ENCODE measurements at places on chromosomes 6 and 20. TPM values are rescaled to one million over a fixed set of nuclear protein-coding genes. Genes with fewer than 3 reads are reported as not detected.

- H3K27ac ChIP-seq, result no peak overlapping the region
- DNase-seq, result no peak
- H3K27me3 ChIP-seq, result no peaks in the 10 kb centered on the region
- H3K4me3 ChIP-seq, result no peak overlapping the region
- H3K4me1 ChIP-seq, result no peaks in the 10 kb centered on the region
Observed at GRCh38 chr6:154268486-154268885, 88.1 kb downstream of the IPCEF1 start.

The STMND1 gene
- total RNA-seq, result not detected

DNA sequence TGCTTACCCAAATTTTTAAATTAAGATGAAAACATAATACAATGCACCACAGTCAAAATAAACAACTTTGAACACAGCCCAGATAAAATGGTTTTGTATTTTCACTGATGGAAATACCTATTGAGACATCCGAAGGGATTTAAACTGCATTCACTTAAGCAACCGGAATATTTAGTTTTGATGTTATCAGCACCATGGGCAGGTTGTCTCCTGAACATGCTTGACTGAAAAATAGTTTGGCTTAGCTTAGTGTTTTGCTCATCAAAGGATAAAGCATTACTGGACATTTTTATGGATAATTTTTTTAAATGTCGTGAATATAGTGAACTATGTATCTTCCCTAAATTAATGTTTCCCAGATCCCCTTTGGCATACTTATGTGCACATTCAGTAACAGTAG lies 177.5 kb downstream of the GJA1 start:
- no peak overlapping the region for H3K27ac ChIP-seq
- no peaks in the 10 kb centered on the region for H3K36me3 ChIP-seq
- no peak for DNase-seq
- H3K4me1 ChIP-seq, result no peaks in the 10 kb centered on the region
- no peak overlapping the region for H3K4me3 ChIP-seq

DNA sequence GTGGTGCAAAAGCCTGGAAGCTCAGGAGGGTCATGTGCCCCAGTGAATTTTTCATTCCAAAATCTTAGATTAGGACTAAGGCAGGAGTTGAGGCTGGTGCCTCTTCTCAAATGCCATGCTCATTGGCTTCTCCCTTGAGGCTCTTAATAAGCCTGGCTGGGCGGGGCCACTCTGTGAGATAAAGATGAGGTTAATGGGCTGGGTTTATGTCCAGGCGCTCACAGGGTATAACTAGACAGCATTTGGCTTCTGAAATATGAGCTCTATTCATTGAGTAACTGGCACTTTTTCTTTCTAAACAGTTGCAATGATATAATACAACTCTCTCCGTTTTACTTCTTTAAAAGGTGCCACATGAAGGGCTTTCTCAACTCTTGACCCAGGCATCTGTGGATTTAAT lies 156.3 kb downstream of the SCML4 start:
- H3K4me1 ChIP-seq, result peaks cover 58% of the 10 kb centered on the region
- H3K27ac ChIP-seq, result peak overlapping the region; percentile 93
- H3K36me3 ChIP-seq, result no peaks in the 10 kb centered on the region
- no peak overlapping the region for H3K4me3 ChIP-seq
- no peak for DNase-seq

GRCh38 chr20:20289331-20289730 lies 78.6 kb upstream of the INSM1 start:
- no peaks in the 10 kb centered on the region for H3K27me3 ChIP-seq
- H3K4me3 ChIP-seq, result no peak overlapping the region
- no peak for DNase-seq
- H3K4me1 ChIP-seq, result no peaks in the 10 kb centered on the region
- H3K36me3 ChIP-seq, result no peaks in the 10 kb centered on the region

- H3K4me1 ChIP-seq, result peaks cover 8% of the 10 kb centered on the region
- H3K27me3 ChIP-seq, result no peaks in the 10 kb centered on the region
- no peaks in the 10 kb centered on the region for H3K36me3 ChIP-seq
- no peak for DNase-seq
Observed at GRCh38 chr6:128886706-128887105, 3.8 kb downstream of the LAMA2 start.

- no peak for DNase-seq
- H3K36me3 ChIP-seq, result no peaks in the 10 kb centered on the region
- H3K4me3 ChIP-seq, result no peak overlapping the region
- H3K27me3 ChIP-seq, result no peaks in the 10 kb centered on the region
- H3K27ac ChIP-seq, result no peak overlapping the region
- H3K4me1 ChIP-seq, result no peaks in the 10 kb centered on the region
Observed at GRCh38 chr6:51533962-51534361, 553.5 kb downstream of the PKHD1 start.

The TGM3 gene
- not detected for total RNA-seq

DNA sequence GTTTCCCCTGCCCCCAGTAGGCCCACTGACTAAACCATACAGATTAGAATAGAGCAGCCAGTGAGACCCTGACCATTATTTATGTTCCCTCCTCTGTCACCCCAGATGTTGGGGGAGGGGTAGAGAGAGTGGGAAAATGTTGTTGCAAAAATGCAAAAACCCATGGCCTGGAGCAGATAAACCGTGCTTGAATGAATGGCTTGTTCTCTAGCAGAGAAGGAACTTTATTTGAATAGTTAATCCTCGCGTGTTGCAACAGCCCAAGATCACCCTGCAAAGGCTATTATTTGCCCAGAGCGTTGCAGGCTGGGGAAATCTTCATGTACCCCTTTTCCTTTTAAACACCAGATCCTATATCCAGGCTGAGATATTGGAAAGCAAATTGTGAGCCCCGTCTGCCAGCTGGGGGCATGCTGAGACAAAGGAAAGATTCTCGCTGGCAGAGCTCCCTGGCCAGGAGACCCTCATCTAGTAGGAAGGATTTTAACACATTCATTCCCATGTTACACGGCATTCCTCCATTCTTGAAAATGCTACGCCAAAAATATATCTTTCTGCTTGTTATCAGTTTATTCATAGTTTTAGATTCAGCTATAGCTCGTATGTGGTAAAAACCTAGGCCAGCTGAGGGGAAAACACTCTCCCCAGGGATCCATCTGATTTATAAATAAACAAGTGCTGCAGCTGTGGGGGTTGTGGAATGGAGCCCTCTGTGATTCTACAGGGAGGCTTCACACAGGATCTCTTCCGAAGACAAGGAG lies 53.0 kb downstream of the LINC00237 start:
- H3K4me3 ChIP-seq, result no peak overlapping the region
- DNase-seq, result no peak
- no peaks in the 10 kb centered on the region for H3K27me3 ChIP-seq
- no peaks in the 10 kb centered on the region for H3K4me1 ChIP-seq
- no peaks in the 10 kb centered on the region for H3K36me3 ChIP-seq

DNA sequence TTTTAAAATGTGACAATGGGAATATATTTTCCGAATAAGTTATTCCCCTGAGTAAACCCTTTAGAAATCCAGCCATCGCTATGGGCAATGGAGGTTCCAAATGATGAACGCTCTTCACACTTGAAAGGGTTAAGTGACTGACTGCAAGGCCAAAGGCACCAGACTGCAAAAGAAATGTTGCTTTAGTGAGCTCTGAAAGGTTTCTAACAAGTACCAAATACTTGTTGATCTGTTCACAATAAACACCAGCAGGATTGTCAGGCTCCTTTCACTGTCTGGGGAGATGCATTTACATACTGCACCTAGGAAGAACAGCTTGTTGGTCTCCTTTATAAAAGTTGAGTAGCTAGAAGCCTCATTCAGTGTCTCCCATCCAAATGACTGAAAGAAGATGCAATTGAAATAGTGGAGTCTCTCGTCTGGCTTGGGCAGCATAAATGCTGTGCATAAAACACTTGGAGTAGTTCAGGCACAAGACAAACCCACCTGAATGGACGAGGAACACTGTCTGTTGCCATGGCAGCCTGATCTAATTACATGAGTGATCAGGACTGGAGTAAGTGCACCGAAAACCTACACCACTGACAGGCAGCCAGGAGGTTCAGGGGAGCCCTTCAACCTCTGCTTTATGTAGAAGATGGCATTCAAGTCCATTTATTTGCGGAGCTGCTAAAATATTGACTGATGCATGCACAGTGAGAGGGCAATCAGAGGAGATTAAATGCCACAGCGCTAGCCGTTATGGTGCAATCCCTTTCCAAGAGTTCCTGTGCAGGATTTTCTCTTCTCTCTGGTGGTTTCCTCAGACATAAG lies 2.9 kb downstream of the ATXN1 start:
- H3K27me3 ChIP-seq, result no peaks in the 10 kb centered on the region
- H3K4me3 ChIP-seq, result no peak overlapping the region
- no peak for DNase-seq
- H3K36me3 ChIP-seq, result no peaks in the 10 kb centered on the region
- H3K4me1 ChIP-seq, result peaks cover 64% of the 10 kb centered on the region

The MYBL2 gene
- total RNA-seq, result not detected

DNA sequence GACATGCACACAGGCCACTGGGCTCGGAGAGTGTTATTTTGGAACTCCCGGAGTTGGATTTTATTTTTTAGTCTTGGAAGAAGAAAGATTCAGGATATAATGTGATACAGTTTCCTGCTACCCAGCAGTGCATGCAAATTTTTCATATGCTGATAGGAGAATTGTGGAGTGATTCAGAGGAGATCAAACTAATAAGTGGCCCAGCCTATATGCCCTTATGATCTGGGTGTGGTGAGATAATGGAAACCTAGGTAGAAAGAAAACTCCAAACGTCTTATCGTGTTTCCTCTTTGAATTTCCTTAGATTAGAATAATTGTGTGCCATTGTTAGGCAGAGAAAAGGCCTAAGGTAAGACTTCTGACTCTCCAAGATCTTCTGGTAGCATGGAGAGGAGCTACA lies 401.2 kb upstream of the BTBD3 start:
- no peak overlapping the region for H3K4me3 ChIP-seq
- no peak overlapping the region for H3K27ac ChIP-seq
- no peak for DNase-seq
- no peaks in the 10 kb centered on the region for H3K4me1 ChIP-seq

The BCKDHB gene
- 1.6 TPM for total RNA-seq

The VWA7 gene
- 7.8 TPM for total RNA-seq

- no peak overlapping the region for H3K27ac ChIP-seq
- H3K36me3 ChIP-seq, result no peaks in the 10 kb centered on the region
- H3K4me3 ChIP-seq, result no peak overlapping the region
- DNase-seq, result no peak
Observed at GRCh38 chr6:24933266-24933665, 2.5 kb downstream of the RIPOR2 start.

The NFATC2 gene
- 3.3 TPM for total RNA-seq

The FAM217A gene
- not detected for total RNA-seq
